Cerebellar nuclear complex (tissue), 1 donor: ENCODE measurements at places on chromosomes 7 and 10.

DNA sequence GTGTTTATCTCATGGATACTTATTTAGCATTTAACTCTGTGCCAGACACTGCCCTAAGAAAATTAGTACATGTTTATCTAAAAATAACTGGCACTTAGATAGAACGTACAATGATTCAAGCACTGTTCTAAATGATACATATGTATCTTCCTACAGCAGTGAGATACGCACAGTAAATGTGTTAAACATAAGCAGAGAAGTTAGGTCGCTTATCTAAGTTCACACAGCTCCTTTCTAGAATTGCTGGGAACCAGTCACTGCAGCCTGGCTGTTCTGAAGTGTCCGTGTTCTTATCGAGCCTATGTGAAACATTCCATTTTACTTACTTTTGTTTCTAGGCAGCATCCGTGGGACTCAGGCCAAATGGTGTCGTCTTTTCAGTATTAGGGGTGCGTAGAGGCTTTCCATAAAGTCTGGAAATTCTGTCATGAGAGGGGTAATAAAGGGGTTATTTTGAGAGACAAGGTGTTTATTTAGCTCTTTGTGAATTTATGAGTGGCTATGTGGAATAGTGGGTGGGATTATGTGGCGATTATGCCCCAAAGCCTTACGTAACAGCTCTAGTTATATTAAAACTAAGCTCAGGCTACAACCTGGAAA, 186.9 kb downstream of the SND1 start:
- no peak for DNase-seq

DNA sequence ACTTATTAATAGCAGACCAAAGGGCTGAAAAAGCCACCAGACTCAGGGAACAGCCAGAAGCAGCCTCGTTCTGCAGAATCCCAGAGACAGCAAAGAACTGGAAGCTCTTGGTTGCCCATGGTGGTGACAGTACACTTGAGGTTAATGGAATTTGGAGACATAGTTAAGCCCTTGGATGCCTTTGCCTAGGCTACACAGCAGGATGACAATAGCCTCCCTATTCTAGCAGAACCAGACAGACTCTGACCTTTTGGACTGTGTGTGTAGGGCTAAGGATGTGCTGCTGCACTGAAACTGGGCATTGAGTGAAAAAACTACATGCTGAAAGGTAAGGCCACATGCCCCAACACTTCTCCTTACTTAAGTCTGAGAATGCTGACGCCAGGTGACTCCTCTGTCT, 22.7 kb downstream of the OTUD1 start:
- DNase-seq: no peak

DNA sequence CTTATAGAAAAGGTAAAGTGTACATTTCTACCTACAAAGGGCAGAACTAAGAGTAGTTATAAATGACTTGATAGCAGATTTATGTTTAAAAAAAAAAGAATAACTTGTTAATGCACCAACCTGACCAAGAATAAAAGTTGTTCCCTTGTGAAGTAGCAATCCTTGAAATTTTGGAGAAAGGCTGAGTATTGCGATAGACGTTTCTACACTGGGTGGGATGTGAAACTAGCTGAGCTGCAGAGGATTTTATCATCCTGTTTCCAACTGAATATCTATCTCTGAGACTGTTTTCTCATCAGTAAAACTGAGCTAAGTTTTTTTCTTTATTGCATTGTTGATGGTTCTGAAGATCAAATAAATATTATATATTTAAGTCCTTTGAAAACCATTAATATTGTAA, 14.6 kb downstream of the MDFIC start:
- DNase-seq: no peak

DNA sequence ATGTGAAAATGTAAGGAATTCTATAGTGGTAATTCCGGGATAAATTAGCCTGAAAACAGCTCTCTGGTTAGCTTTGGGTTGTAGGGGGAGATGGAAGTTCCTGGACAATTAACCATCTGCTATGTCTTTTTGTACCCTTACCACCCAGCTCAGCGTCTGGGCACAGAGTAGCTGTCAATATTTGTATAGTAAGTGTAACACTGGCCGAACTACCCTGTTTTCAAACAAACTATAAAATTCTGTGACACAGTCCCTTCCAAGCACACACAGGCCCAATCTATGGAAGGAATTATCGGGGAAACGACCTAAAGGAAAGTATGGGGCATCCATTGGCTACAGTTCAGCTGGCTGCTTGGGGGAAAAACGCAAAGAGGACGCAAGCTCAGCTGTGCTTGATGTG, 869 bp upstream of the LHFPL3 start:
- no peak for DNase-seq

GRCh38 chr10:63093227-63093626, 39.9 kb upstream of the NRBF2 start:
- DNase-seq: no peak

GRCh38 chr10:44913350-44914081, 2.4 kb downstream of the TMEM72 start:
- no peak for DNase-seq

DNA sequence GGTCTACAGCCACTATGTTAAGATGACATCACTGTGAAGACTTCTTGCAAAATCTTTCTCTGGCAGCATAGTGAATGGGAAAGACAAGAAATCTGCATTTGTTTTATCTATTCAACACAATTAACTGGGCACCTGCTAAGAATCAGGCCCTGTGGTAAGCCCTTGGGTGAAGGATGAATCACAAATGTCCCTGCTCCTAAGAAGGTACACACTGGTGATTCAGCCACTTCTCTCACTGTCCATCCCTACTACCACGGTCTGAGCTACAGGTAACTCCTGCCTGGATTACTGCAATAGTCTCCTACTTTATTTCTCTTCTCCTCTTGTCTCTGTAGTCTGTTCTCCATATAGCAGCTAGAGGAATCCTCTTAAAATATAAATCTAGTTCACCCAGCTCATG, 116.1 kb downstream of the HIBADH start:
- DNase-seq: no peak

DNA sequence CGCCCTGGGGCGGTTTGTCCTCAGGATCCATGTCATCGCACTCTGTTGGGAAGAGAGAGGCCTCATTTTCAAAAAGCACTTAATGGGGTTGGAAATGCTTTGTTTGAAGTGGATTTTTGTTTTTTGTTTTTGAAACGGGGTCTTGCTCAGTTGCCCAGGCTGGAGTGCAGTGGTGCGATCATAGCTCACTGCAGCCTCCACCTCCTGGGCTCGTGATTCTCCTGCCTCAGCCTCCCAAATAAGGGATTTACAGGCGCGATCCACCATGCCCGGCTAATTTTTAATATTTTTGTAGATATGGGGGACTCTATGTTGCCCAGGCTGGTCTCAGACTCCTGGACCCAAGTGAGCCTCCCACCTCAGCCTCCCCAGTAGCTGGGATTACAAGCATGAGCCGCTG, 735 bp downstream of the FKBP6 start:
- no peak for DNase-seq

DNA sequence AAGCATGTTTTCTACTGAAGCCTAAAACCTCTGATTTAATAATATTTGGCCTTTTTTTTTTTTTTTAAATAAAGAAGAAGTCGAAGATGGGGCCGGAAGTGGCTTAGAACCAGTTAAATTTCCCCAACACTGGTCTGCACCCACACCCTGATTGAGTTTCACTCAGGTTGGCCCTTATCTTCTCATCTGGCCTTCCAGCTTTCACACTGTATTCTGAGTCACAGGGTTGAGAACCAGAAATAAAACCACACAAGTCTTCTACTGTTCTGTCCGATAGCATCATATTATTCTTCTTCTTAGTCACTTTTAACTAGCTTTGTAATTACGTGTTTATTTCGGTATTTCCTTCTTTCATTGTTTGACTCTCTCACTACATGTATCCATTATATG, 9.9 kb downstream of the ZNF365 start:
- no peak for DNase-seq

DNA sequence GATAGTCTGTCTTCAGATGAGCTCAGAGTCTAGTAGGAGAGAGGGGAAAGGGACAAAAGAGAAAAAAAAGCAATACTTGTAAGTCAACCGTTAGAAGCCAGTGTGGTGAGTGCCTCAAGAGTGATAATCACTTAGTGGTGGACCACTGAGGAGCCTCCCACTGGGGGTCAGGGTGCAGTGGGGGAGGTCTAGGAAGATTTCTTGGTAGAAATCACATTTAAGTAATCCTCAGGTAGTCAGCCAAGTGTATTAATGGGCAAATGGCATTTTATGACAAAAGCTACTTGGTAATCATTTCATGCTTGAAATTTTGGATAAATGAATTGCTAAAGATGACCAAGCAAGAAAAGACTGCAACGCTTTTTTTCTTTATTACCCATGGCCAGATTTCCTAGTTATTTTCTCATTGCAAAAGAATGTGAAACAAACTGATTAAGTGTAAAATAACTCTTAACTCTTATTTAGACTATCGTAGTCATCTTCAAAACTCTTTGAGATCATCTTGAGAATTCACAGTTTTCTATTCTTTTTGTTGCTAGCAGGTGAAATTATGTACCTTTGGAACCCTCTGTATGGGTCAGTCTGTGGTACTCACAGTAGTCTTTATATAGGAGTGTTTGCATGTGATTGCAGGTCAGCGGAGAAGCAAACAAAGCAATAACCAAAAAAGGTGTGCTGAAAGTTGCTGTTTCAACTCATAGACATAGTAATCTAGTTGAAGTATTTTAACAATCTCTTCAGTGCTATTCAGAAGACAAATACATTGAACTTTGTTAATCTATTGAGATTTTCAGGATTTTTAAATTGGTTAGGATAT, 63.9 kb downstream of the PPP1R9A start:
- no peak for DNase-seq

- no peak for DNase-seq
Measured at GRCh38 chr7:50212666-50213621, 91.6 kb upstream of the IKZF1 start.

DNA sequence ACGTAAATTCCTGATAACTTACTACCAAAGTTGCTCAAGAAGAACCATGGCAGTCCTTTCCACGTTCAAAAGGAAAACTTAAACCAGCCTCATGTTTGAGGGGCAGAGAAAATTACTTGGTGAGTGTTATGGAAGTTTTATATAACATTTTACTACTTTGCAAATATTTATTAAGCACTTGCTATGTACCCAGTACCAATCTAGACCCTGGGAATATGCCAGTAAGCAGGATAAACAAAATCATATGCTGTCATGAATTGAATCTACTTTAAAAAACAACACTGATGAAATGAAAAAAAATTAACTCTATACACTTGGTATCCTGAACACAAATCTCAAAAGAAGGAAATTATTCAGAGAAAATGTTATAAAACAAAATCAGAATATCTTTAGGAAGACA, 46.1 kb downstream of the NCAPG2 start:
- DNase-seq: no peak

GRCh38 chr7:41661596-41661995, 41.3 kb downstream of the INHBA start:
- DNase-seq: no peak

DNA sequence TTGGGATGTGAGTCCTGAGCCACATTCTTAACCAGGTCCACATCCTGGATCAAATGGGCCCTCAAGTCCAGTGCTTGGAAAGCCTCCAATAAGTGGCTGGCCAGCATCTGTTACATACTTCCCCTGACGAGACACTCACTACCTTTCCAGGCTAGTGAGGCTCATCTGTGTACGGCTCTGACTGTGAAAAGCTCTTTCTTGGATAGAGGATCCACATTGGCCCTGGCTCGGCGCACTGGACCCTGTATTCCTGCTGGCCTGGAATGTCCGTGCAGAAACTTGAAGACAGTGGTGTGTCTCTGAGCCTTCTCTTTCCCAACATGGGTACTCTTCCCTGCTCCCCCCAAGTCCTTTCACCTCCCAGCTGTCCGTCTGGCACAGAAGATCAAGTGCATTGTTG, 35.5 kb downstream of the MYL10 start:
- no peak for DNase-seq

DNA sequence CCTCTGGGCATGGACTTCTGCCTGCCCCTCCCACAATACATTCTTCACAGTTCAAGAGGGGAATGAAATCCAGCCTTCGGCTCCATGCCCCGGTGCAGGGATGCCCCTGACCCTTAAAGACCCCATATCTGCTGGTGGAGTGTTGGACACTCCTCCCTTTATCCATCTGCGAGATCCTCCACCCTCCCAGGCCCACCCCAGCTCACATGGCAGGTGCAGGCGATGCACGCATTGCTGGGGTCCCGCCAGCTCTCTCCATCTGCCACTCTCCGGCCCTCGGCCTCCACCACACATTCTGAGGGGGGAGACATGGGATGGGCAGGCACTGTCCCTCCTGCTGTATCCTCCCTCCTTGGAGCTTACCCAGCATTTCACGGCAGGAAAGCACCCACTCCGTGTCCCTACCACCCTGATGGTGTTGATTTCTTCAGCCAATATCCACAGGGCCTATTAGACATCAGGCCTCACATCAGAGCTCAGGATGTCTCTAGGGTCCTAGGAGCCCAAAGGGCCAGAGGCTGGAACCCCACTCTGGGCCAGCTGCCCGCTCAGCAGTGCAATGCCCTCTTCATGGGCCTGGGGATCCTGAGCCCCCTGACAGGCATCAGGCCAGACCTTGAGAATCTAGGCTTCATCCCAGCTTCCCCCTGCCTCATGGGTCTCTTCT, 18.3 kb downstream of the ATP6V1F start:
- peak; percentile 68 for DNase-seq

DNA sequence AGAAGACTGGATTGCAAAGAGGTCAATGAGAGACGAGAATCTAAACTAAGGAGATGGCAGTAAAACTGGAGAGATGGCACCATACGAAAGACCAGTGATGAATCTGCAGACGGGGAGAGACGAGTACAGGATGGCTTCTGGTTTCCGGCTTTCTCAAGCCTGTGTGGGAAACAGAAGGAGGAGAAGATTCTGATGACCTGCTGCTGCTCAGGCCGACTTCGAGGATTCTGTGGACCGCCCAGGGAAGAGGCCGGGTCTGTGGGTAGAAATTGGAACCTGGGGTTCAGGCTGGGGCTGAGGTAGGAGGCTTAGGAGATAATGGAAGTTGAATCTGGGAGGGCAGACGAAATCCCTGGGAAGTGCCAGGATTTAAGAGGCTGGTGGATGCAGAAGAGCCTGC, 48.6 kb downstream of the PARP12 start:
- DNase-seq: no peak

DNA sequence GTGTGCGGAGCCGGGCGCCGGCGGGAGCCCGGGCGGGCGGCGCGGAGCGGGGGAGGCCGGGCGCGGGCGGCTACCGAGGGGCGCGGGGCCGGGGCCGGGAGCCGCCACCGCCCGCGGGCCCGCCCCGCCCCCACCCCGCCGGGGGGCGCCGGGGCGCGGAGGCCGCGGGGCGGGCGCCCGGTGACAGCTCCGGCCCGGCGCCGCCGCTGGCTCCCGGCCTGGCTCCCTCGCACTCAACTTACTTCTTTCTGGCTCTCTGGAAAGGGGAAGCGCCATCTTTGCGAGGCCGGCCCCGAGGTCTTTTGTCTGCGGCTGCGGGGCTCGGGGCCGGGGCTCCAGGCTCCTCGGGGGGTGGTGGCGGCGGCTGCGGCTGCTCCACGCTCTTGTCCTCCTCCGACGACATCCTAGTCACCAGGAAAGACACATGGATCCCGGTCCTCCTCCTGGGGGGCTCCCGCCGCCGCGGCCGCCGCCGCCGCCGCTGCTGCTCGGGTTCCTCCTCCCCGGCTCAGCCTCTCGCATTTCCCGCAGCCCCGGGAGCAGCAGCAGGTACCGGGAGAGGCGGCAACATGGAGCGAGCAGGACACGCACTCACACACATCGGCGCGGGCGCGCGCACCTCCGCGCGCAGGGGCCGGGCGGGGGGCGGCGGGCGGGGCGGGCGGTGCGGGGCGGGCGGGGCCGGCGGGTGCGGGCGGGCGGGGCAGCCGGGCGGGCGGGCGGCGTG, at the start of gene KMT2C:
KMT2C (minus strand) TSS at position 620 of the 727 bp plus-strand sequence; CDS start at position 403, 217 bp downstream.
- no peak for DNase-seq
